Stimulated activated CD4-positive, alpha-beta T cell treated with anti-CD3 and anti-CD28 coated beads, Interleukin-15, amount 100 ng/mL, for 48 hours (primary cell): ENCODE measurements at places on chromosomes 7 and 10.

GRCh38 chr7:23470330-23471105, at the start of gene IGF2BP3:
Gene IGF2BP3 (minus strand): TSS chr7:23470491. CDS start chr7:23470110, 381 bp downstream.
- DNase-seq: no peak

- DNase-seq: no peak
Measured at GRCh38 chr10:119191881-119192280, 13.3 kb upstream of the PRDX3 start.

- no peak for DNase-seq
Measured at GRCh38 chr10:9166770-9167169, 1112.3 kb downstream of the GATA3 start.

DNA sequence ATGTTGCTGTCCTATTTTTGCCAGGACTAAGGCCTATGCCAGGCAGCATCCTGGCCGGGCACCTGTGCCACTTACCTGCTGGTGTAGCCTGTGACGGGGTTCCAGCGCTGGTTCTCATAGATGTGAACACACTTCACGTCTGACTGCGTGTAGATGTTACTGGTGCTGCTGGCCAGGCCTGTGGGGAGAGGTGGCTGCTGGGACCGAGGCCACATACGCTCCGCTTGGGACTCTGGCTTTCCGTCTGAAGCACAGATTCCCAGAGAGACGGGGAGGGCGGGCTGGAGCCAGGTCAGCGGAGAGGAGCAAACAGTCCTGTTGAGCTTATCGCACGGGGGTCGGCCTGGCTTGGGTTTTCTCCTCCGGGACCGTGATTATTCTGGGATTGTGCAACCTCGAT, 16.7 kb downstream of the BHLHA15 start:
- DNase-seq: no peak

GRCh38 chr7:111362506-111363054, 199.7 kb downstream of the IMMP2L start:
- DNase-seq: no peak

DNA sequence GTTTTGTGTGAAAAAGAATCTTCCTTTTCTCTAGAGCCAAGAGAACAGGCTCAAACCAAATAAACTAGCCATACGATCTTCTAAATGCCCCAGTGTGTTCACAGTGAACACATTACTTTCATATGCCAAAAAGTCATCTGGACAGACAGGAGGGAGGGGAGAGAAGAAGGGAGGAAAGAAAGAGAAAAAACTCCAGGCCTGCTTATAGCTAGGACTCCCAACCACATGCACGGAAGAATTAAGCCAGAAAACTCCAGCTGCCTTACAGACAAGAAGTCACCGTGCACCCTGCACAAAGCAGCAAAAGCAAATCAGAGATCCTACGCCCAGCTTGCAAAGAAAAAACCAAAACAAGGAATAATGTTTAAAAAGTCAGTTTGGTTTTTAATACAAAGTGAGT, 34.3 kb downstream of the SNX8 start:
- DNase-seq: no peak

GRCh38 chr10:83212632-83213334, 926.5 kb upstream of the GHITM start:
- DNase-seq: no peak

DNA sequence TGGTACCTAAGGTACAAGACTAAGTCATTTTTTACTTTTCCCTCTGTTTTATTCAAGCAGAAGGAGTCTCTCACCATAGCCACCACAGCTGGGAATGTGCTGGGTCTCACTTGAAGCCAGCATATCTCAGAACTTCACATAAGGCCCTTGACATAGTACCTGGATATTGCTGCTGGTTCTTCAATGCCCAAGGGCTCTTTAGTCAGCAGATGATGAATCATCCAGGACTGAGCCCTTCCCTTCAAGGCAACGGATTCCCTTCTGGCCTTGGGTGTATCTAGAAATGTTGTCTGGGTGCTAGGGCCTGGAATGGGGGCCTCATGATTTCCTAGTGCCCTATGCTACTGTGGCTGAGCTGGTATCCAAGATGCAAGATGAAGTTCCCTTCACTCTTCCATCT, 93.9 kb downstream of the ADCYAP1R1 start:
- DNase-seq: no peak

DNA sequence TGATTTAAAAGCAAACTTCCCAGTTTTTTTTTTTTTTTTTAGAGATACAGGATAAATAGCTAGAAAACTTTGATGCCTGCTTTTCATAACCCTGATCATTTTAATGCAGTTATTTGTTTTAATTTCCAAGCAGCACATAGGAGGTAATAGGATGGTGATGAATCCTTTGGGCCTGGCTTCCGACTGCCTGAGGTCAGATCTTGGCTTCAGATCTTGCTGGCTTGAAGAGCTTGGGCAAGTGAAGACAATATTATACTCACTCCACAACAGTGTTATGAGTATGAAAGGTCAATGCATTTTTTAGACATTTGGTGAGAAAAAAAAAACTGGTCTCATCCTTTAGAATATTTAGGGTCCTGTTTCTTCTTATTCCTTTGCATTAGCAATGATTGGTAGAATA, 124.8 kb upstream of the PRKCQ start:
- DNase-seq: no peak
